MV-4-11 (cell line): ENCODE measurements at places on chromosomes 11 and 22.

- DNase-seq: no peak
Observed at GRCh38 chr11:30730011-30730410, 143.9 kb upstream of the MPPED2 start.

GRCh38 chr22:35128637-35129036, 62.7 kb downstream of the ISX start:
- DNase-seq: no peak

DNA sequence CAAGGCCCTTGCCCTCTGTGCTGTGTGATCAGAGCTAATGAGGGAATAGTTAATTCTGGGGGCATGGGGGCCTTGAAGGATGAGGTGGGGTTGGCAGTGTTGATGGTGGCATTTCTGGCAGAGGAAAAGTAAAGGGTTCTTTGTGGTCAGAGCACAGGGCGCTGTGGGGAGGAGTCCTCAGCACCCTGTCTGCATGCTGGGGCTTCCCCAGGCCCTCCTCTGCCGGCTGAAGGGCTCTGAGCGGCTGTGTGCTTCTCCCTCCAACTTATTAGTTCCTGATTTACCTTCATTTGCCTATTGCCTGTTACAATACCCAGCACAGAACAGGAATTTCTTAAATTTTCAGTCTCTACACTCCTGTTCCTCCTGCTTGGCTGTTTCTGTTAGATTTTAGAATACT, 122.8 kb downstream of the HIPK3 start:
- DNase-seq: no peak

DNA sequence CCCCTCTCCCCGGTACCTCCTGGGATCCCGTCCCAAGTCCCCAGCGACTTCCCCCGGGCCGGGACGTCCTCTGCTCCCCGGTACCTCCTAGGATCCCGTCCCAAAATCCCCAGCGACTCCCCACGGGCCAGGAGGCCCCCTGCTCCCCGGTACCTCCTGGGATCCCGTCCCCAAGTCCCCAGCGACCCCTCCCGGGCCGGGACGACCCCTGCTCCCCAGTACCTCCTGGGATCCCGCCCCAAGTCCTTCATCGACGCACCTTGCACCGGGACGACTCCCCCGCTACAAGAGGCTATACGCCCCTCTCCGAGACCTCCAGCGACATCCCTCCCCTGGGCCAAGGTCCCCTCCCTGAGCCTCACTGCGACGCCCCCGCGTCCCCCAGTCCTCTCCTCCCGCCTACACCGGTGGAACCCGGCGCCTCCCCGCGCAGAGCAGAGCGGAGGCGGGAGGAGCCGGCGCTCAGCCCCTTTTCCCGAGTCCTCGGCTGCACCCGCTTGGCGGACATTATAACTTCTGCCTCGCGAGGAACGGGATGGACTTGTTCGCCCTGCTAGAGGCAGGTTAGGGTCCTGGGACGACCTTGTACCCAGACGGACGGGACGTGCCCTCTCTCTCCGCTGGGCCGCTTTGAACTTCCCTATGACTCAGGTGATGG, 912 bp downstream of the KREMEN1 start:
- no peak for DNase-seq

DNA sequence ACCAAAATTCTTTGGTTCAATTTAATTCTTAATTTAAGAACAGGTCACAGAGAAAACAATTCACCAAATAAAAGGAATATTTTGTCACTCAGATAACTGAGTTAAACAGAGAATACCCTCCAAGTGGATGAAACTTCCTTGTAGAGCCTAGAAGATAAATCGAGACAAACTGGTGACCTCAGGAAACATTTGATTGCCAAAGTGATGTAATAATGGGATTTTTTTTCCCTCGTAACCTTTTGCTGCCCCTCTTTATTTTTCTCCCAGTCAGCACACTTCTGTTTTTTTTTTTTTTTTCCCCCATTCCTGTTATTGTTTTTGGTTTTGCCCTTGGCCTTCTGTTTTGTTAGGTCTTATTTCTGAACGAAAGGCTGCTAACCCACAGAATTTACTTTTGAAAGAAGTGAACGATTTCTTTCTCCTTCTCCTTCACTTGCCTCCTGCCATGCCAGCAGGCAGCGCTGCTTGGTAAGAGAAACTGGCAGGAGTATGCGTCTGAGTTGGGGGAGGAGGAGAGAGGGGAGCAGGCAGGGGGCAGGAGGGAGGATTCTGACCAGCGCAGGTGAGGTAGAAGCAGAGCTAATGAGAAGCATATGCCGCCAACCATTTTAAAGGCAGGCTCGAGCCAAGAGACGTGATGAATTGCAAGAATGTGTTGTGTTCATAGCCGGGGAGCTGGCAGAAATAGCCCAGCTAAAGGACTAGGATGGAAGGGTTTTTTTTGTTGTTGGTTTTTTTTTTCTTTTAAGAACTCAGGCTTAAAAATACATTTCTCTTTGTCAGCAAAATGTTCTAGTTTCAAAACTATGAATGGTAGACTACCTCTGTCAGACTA, 121.9 kb upstream of the MTMR2 start:
- DNase-seq: no peak

DNA sequence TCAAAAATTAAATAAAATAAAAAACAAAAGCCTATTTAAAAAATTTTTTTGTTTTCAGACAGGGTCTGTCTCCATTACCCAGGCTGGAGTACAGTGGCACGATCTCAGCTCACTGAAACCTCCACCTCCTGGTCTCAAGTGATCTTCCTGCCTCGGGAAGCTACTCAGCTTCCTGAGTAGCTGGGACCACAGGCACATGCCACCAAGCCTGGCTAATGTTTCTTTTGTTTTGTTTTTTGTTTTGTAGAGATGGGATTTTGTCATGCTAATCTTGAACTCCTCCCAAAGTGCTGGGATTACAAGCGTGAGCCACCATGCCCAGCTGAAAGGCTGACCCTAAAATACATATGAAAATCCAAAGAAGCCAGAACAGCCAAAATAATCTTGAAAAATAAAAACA, 20.4 kb upstream of the L3MBTL2 start:
- no peak for DNase-seq

- DNase-seq: peak; percentile 25
Observed at GRCh38 chr11:58958500-58958899, 19.2 kb downstream of the GLYATL1 start.

DNA sequence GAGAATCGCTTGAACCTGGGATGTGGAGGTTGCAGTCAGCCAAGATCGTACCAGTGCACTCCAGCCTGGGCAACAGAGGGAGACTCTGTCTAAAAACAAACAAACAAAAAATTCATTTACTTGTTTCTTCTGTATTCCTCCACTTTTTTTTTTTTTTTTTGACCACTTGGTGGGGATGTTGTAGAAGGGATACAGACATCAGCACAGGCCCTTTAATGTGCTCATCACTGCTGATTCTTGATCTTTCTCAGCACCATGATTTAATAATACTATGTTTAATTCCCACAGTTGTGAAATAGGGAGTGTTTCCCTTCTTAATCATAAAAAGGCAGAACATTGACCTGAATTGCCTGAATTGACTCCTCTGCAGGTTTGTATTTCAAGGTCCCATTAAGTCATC, 4.5 kb downstream of the TTC9C start:
- DNase-seq: peak; percentile 38

- no peak for DNase-seq
Observed at GRCh38 chr11:5362017-5362625, 10.8 kb downstream of the OR51B6 start.

GRCh38 chr11:117601006-117601708, 195.9 kb downstream of the DSCAML1 start:
- no peak for DNase-seq

DNA sequence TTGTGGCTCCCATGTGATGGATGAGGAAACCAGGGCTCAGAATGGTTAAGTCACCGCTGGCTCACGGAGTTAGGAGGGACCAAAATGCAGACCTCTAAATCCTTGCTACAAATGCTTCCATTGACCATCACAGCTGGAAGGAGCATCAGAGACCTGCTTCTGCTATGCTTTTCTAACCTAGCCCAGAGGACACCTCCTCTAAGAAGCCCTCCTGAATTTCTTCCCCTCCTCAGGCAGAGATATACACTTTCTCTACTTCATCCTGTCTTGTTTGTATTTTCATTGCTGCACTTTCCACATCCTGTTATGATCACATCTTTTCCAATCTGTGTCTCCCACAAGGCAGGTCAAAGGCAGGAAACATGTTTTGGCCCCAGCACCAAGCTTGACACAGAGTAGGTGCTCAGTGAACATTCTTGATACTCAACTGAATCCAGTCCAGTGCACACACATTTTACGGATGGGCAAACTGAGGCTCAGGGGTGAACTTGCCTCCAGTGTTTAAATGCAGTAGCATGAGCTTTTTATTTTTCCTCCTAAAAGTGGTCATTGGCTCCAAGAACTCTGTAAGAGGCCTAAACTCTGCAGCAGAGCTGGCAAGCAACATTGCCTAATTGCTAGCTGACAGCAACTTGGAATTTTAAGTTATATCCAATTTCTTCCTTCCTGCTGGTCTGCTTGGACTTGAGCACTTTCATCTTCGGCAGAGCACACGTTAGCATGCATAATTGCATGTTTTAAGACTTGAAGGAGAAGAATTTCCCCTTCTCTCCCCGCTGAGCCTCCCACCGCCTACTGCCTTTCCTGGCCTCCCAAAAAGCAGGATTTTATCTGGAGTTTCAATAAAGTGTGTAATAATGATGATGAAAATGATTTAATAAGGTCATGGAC, 12.7 kb downstream of the SCUBE1 start:
- DNase-seq: no peak

GRCh38 chr11:34259087-34259486, 98.7 kb downstream of the ABTB2 start:
- no peak for DNase-seq

DNA sequence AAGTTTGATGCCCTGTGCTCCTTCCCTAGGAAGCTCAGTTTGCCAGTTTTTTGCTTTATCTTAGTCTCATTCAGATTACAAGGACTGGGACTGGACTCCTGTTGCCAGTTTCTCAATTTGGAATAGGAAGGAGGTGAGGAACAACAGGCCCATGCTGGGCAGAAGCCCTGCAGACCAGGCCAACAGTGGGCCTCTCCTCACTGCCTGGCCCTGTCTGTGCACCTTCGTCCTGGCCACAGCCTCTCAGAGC, 23.7 kb downstream of the MED15 start:
- DNase-seq: no peak

DNA sequence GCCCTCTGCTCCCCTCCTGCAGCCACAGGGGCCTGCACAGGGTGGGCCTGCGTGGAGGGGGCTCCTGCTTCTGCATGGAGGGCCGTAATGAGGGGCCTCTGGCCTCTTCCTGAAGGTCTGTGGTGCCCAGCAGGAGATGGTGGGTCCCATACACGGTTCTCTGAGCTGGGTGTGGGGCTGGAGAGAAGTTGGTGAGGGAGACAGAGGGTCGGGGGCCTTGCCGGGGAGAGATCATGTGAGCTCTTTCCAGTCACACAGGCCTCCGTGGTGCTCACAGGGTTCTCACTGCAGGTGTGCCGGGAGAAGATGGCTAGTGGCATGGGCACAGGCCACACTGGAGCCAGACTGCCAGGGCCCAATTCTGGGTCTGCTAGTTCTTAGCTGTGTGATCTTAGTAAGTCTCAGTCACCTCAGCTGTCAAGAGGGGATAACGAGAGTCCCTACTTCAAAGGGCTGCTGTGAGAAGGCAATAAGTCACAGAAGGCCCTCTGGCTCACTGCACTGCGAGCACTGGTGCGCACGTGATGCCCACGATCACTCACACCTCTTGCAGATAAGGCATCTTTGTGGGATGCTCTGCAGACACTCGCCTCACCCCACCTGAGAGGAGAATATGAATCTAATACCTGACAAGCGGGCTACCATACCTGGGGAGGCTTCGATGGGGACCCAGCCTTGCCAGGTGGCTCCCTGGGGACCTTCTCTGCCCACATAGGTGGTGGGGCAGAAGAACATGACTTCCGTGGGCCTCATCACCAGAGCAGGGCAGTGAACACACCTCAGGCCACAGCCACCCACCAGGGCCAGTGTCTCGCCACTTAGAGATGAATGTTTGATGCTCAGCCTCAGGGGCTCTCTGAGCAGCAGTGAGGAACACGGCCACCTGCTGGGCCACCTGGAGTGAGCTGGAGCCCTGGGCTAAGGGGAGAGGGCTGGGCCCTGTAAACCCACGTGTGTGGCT, 14.5 kb downstream of the KCNC1 start:
- DNase-seq: no peak

- DNase-seq: peak; percentile 24
Observed at GRCh38 chr11:944711-945470, 19.2 kb downstream of the AP2A2 start.

DNA sequence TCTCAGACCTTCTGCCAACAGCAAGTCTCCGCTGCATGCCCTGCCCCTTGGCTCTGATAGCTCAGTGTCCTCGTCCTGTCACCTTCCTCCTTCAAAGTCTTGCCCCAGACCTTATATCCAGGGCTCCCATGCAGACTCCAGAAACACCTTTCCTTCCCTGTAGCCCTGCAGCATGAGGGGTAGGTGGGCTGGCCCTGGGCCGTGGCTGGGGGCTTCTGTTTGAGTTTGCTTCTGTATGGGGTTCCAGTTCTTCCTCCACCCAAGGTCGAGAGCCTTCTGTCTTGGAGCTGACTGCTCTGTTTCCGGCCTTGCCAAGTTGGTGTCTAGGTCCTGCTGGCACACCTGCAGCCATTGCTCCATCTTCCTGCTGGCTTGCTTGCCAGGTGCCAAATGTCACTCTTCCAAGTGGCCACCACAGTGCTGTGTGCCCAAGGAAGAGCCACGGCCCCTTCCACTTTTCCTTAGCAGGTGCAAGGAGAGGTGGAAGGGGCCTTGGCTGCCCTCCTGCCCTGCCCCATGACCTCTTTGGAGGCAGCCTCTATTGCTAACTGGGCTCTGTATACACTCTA, 74.8 kb upstream of the NECTIN1 start:
- no peak for DNase-seq

DNA sequence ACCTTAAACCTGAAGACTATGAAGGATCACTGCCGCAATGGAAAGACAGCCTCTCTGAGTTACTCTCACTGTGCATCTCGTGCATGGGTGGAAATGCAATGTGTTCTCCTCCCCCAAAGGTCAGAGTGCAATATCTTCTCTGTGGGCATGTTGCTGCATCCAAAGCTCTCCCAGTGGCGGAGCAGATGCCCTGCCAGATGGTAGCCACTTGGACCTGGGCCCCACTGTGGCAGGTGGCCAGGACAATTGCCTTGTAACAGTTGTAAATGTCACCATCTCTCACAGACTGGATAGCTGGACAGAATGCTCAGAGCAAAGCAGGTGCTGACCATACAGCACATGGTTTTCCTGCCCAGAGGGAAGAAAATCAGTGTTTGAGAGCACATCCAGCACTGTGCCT, 542.0 kb downstream of the FAM181B start:
- no peak for DNase-seq

GRCh38 chr11:8786933-8787332, 104.3 kb downstream of the RPL27A start:
- DNase-seq: no peak

- DNase-seq: no peak
Observed at GRCh38 chr11:64379160-64379559, 20.2 kb downstream of the RPS6KA4 start.

GRCh38 chr22:17734187-17734586, 40.1 kb downstream of the BID start:
- DNase-seq: peak; percentile 47

- no peak for DNase-seq
Observed at GRCh38 chr22:23524226-23524625, 55.9 kb downstream of the IGLL1 start.

- DNase-seq: no peak
Observed at GRCh38 chr22:35995348-35995747, 33.3 kb downstream of the RBFOX2 start.
